Activated T-cell treated with anti-CD3 and anti-CD28 coated beads, Interleukin-2, amount 50 U/mL, for 72 hours (primary cell): ENCODE measurements at places on chromosomes 2 and 18.

DNA sequence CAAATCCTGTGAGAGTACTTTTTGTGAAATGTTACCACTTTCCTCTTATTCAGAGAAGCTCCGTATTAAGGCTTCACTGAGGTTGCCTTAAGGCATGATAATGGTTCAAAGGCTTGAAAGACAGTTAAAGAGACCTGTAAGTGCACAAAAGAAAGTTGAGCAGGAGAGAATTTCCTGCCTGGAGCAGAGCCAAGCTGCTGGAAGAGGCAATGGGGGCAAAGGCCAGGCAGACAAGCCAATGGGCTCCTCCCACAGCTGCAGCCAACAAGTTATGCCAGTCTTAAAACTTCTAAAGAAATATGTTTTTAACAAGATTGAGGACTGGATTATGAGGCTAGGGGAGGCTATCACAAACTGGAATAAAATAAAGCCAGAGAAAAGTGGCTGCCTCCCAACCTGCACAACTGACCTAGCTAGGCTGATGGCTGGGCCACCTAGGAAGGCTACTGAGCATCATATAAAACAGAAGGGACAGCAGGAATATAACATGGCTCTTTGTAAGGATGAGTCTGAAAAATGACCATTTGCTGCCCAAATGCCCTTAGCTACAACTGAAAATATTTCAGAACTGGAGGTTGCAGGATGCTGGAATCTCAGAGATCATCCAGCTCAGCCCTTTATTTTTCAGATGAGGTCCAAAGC is 2.1 kb downstream of the IL1B start:
- no peak for DNase-seq

DNA sequence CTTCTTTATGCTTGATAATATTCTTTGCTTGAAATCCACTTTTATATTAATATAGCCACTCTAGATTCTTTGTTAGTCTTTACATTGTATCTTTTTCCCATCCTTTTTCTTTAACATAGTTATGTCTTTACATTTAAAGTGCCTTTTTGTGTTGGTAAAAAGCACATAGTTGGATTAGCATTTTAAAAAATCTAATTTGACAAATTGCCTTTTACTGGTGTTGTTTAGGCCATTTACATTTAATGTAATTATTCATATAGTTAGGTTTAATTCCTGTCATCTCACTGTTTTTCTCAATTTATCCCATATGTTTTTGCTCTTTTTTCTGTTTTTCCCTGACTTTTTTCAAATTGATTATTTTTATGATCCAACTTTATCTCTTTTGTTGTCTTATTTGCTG is 93.2 kb downstream of the BCL2L11 start:
- DNase-seq: no peak

DNA sequence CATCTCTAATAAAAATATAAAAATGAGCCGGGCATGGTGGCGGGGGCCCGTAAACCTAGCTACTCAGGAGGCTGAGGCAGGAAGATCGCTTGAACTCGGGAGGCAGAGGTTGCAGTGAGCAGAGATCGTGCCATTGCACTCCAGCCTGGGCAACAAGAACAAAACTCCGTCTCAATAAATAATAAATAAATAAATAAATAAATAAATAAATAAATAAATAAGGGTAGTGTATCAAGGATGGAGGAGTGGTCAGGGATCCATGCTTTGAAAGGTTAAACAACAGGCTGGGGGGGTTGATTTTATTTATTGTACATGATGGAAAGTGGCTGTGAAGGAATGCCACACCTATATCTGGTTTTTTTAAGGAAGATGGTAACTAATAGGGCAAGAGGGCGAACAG is 63.2 kb downstream of the AP1S3 start:
- DNase-seq: no peak

- no peak for DNase-seq
These were observed 74.3 kb upstream of the ST3GAL5 start for GRCh38 chr2:85963068-85963467.

- DNase-seq: no peak
These were observed 18.5 kb upstream of the STEAP3 start for GRCh38 chr2:119205001-119205706.

- DNase-seq: no peak
These were observed 129.4 kb upstream of the MAPRE2 start for GRCh38 chr18:34911661-34912384.

GRCh38 chr18:32877371-32877770 is 104.5 kb upstream of the KLHL14 start:
- DNase-seq: no peak

DNA sequence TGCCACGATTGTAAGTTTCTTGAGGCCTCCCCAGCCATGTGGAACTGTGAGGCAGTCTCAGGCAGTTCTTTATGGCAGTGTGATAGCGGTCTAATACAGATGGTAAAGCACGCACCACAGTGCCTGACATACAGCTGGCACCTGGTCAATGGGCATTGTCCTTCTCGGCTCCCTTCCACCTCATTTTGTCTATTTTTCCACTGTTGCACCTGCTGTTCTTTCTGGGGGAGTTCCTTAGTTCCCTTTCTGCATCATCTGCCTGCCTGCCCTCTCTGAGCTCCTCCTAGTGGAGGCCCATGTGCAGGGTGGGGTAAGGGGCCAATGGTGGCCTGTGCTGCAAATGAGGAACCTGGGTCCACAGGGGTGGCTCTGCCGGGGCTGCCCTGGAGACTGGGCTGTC is 157.6 kb downstream of the LPIN1 start:
- no peak for DNase-seq

GRCh38 chr2:152861349-152861942 is 143.0 kb downstream of the ARL6IP6 start:
- peak; percentile 15 for DNase-seq

- no peak for DNase-seq
These were observed 133.7 kb downstream of the FBXO15 start for GRCh38 chr18:74013955-74014354.

DNA sequence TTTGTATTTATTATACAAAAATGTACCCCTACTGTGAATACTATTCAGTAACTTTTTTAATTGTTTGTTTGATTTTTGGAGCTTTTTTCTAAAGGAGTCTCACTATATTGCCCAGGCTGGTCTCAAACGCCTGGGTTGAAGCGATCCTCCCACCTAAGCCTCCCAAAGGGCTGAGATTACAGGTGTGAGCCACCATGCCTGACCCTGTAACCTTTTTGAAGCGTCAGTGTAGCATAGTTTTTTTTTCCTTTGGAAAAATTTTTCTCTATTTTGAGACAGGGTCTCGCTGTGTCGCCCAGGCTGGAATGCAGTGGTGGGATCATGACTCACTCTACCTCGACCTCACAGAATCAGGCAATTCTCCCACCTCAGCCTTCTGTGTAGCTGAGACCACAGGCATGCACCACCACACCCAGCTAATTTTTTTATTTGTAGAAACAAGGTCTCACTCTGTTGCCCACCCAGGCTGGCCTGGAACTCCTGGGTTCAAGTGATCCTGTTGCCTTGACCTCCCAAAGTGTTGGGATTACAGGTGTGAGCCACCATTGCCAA is 2.0 kb downstream of the GMCL1 start:
- no peak for DNase-seq

DNA sequence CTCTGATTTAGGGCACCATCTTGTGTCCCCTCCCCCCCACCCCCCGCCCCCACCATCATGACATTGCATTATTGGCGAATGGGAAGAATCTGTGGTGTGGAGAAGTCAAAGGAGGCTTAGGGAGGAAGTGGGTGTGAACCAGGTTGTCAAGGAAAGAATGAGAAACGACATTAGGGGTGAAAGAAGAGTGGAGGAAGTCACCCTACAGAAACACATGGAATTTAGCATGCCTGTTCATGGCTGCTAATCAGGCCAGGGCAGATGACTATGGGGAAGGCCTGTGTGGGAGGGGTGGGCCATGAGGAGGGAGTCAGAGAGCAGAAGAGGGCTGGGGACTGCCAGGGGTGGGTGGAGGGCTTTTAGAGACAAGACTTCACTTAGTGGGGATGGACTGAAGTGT is 81.6 kb downstream of the AOX1 start:
- DNase-seq: no peak
